ENCODE measurements at places on chromosomes 11 and 22.

DNA sequence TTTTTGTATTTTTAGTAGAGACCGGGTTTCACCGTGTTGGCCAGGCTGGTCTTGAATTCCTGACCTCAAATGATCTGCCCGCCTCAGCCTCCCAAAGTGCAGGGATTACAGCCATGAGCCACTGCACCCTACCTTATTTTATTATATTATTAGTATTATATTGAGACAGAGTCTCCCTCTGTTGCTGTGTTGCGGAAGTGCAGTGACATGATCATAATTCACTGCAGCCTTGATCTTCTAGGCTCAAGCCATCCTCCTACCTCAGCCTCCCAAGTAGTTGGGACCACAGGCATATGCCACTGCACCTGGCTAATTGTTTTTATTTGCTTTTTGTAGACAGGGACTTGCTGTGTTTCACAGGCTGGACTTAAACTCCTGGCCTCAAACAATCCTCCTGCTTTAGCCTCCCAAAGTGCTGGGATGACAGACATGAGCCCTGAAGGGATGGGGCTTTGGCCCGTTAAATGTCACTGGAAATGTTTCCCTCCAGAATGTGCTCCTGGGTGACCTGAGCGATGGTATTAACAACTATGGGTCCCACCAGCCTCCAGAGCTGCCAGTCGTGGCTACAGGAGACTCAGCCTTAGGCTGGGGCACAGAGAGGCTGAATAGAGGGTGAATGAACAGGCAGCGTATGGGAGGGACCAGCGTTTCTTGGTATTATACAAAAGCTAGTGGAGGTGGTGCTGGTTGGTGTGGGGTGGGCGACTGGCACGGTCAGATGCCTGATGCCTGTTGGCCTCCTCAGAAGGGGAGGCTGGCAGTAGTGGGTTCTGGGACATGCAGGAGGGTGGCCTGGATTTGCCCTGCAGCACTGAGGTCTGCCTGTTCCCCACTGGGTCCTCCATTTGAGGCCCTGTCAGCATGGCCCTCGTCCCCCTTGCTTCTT is 7.3 kb downstream of the TANGO2 start:
- no peak for DNase-seq

- peak; percentile 53 for DNase-seq
These were observed 180.6 kb downstream of the ADAMTS15 start for GRCh38 chr11:130629039-130629438.

DNA sequence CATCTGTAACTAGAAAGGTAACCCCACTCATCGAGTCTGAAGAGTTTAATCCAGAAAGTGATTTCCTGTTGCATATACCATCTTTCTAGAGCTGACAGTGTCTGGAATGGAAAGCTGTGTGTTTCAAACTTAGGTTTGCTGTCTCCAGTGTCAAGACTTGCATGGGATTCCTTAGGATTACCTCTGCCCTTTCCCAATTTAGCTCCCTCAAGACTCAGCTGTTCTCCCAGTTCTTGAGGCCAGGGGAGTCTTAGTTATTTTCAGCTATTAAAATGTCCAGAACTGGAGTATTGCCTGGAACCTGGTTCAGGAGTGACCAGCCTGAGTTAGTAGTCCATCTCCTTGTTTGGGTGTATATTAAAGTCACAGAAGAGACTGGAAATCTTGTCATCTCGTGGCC is 25.0 kb upstream of the LDHA start:
- DNase-seq: no peak

DNA sequence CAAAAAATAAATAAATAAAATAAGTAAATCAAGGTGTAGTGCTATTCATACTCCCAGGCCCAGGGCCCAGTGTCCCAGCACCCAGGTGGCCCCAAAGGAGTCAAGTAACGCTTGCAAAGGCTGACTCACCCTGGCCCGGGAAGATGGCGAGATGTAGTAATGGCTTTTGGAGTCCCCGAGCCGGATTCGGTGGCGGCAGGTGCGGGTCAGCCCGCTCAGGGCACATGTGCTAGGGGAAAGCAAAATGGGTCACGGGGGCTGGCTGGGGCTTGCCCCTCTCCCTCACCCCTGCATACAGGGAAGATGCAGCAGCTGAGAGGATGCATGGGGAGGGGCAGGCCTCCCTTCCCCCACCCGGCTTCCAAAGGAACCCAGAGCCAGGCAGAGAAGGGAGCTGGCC is 11.0 kb upstream of the FADS3 start:
- DNase-seq: no peak

DNA sequence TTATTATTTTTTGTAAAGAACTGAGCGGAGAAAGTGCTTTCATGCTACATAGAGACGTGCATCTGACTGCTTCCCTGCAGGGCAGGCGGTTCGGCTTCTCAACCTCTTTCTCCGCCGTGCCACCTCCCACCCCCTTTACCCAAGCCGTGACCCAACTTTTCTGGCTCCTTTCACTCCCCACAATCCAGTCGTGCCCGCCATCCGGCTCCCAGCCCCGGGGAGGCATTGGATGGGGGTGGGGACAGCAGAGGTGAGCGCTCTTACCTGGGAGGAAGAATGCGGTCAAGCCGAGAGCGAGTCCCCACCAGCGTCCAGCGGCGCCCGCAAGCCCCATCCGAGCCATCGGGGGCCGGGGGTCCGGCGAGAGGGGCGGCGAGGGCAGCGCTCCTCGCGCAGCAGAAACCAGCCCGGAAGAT is 781 bp downstream of the NECTIN1 start:
- no peak for DNase-seq

- no peak for DNase-seq
These were observed 46.2 kb downstream of the TRIM29 start for GRCh38 chr11:120091701-120092100.

DNA sequence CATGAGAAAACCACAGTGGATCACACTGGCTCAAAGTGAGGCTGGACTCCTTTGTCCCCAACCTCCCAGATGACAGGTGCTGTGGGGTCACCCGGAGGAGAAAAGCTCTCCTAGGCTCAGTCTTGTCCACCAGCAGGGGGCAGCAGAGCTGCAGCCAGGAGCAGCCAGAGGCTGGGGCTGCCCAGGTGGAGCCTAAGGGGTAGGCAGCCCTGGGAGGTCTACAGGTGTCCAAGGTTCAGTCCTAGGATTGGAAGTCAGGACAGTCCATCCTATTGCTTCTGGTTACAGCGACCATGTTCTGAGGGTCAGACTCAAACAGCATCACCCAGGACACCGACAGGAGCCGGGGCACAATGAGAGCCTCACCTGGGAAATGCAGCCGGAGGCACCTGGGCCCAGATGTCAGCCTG is 77.6 kb upstream of the IGLL5 start:
- DNase-seq: peak; percentile 23

- no peak for DNase-seq
These were observed 14.5 kb upstream of the ZDHHC13 start for GRCh38 chr11:19102521-19102900.

DNA sequence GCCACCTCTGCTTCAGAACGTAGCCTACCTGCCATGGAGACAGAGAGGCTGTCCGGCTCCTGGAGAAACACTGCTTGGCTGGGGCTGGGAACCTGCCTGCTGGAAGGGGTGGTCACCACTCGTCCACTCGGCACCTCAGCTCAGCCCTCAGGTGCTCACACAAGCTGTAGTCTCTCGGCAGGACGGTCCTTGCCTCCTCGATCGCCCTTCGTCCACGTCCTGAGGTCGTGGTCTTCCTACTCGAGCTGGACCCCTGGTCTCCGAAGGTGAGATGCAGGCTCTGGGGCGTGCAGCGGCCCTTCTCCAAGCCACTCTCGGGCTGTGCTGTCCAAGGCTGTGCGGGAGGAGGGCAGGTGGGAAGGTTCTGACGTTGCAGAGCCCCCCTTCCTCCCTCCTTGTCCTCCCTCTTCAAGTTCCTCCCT is at the start of gene TBX10:
TBX10 (minus strand) TSS at position 326 of the 422 bp plus-strand sequence; CDS start at position 35, 291 bp downstream.
- DNase-seq: no peak

GRCh38 chr11:114080219-114080618 is 20.7 kb downstream of the ZBTB16 start:
- DNase-seq: no peak

DNA sequence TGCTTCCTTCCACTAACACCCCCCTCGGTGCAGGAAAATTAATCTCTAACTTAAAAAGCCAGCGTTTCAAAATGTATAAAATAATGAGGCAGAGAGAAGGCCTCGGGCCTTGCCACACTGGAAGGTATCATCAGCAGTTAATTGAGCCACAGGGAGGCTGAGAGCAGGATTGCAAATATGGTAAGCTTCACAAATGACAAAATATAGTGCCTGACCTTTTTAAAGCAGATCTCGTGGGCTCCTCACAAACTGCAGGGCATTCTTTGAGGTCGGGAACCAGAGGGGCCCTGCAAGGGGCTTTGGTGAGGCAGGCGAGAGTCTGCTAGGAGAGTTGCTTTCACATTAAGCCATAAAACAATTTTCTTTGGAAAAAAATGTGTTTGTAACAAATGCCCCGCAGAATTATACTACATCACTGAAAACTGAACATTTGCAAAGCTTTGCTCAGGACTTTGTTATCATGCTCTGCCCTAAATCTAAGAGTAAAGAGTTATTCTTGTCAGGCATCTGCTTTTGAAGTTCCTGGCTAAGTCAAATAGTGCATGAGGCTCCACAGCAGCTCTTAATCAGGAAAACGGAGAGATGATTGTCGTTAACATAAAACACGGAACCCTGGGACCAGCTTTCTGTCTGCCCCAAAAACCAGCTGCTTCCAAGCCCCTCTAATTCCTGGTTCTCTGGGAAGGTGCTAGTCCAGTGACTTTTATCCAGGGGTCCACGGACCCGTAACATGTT is 61.4 kb upstream of the SYT13 start:
- no peak for DNase-seq

GRCh38 chr22:38230108-38230825 is 28.5 kb downstream of the MAFF start:
- DNase-seq: peak; percentile 62

DNA sequence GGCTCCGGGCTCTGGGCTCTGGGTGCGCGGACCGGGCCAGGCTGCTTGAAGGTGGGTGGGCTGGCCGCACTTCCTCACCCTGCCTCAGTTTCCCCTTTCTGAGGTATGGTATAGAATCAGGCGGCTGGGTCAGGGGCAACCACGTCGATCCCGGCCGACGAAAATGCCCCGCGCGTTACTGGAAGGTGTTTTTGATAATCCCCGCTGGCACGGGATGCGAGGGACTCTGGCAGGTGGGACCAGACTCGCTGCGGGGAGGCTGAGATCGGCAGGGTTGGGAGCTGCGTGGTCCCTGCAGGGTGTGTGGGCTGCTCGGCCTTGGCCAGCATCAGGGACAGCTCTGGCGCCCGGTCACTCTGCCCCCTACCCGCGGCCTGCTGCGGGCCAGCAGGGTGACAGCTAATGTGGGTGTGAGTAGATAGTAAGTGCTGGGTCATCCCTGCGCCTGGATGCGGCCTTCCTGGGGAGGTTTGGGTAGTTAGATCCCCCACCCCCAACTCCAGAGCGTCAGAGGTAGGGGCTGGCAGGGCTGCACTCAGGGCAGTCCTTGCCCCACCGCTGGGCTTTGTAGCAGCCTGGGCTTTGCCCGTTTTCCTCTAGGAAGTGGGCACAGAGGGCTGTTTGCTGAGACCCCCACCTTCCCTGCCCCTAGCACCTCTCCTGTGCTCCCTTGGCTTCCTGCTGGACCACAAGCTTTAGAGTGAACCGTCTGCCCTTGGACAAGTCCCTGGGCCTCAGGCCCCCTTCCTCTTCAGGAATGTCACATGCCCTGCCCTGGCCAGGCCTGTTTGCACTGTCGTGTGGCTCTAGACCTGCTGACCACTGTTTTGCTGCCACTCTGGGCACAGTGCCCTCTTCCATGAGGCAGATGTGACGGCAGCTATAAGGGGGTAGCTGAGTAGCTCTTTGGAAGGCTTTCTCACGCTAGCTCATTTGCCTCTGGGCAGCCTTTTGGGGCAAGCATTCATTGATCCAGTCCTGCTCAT is 579 bp downstream of the TANGO2 start:
- no peak for DNase-seq

DNA sequence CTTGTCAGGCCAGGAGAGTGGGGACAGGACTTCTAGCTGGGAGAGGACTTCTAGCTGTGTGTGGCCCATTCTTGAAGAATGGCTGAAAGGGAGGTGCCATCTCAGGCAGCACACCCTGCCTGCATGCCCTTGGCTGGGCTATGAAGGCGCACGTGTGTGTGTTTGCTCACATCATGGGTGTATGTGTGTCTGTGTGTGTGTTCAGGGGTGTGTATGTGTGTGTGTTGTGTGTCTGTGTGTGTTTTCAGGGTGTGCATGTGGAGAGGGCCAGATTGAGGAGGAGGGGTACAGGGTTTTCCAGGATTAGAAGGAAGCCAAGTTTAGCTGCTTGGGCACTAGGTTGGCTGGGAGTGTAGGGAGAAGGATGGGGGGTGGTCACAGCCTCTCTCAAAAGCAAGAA is 16.6 kb downstream of the TP53I11 start:
- no peak for DNase-seq

DNA sequence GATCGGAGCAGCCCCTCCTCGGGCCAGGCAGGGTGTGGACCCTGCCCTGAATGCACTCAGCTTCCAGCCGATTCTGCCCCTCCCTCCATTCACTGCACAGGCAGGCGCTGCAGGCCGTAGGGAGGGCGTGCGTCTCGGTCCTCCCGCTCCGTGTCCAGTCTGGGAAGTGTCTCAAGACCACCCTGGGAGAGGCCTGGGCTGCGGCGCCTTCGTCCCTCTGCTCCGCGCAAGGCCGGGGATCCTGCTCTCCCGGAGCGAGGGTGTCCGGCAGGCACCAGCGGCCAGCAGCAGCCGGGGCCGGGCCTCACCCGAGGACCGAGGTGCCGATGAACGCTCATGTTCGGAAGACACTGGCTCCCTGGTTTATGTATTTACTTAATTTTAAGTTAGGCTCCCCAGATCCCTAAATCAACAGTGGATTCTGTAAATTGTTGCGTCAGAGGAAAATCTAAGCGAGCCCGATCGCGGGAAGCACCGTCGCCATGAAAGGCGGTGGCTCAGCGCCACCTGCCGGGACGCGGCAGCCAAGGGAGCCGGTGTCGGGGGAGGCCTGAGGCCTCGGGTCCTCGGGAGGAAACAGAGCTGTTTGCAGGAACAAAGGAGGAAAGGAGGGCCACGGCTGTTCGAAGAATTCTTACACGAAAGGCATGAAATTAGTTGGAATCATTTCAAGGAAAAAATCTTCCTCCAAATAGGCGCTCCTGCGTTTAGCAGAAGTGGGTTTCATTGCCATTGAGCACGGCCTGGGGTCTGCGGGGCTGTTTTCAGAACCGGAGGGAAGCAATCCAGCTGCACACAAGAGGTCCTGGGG is 195.3 kb downstream of the BRD1 start:
- peak; percentile 56 for DNase-seq

DNA sequence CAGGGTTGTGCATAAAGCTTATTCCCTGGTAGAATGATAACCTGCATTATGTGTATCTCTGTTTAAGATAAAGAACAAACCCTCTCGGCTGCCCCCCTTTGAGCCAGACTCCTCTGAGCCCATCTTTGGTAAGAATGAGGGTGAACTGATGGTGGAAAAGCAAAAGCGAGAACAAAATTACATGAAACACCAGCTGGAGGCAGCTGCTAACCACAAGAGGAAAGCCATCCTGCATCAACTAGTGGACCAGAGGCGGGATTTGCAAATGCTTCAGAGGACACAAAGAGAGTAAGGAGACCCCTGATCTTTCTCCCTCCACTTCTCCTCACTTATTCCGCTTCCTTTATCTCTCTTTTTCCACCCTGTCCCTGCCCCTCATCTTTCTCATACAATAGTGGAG is 40.3 kb downstream of the CCDC81 start:
- no peak for DNase-seq

Measured in fibroblast of skin of abdomen (primary cell).